ENCODE measurements at places on chromosomes 5 and 9.

DNA sequence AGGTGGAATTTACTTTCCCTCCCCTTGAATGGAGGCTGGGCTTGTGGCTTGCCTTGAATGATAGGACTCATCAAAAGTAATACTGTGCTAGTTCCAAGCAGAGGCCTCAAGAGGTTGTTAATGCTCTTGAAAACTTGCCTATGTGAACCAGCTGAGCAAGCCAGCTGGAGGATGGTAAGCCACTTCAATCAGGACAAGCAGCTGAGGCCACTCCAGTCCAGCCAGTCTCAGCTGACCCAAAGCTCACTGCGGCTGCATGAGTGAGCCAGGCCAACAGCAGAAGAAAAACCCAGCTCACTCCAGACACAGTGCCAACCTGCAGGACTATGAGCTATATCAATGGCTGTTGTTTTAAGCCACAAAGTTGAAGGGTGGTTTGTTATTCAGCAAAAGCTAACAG lies 182.8 kb downstream of the MCTP1 start:
- no peak for DNase-seq

DNA sequence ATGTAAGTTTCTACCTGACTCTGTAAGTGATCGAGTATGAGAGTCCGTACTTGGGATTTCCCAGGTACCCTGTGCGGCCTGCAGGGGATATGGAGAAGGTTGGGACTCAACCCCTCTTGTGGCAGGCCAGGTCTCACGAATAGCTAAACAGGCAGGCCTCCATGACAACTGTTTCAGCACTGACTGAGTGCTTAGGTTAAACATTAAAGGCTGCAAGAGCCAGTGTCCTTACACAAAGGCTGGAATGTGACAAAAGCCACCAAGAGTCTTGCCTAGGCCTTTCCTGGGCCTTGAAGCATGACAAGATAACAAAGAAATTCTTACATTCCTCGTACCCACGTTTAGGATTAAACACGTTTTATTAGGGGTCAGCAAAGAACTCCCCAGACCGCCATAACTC lies 58.6 kb downstream of the THBS4 start:
- DNase-seq: no peak

- no peak for DNase-seq
These were observed 33.8 kb downstream of the ITK start for GRCh38 chr5:157214415-157214814.

DNA sequence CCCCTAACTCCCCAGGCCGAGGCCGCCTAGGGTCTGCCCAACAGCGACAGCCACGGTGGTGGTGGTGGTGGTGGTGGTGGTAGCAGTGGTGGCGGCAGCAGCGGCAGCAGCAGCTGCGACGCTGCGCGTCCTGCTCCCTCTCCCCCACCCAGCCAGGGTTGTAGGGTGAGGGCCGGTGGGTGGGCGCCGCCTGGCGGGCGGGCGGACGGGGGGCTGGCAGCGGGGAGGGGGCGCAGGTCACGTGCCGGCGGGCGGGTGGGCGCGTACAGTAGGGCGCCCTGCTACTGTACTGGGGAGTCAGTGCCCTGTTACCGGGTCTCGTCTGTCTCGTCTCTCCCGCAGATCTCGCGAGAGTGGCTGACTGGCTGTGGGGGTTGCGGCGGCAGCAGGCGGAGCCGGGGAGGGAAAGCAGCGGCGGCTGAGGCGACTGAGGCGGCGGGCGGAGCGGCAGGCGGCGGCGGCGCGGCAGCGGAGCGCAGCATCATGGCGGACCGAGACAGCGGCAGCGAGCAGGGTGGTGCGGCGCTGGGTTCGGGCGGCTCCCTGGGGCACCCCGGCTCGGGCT lies at the start of gene PURA:
TSS of gene PURA (plus strand) at position 411 of the 565 bp plus-strand sequence. CDS start at position 484, 73 bp downstream.
- peak; percentile 93 for DNase-seq

DNA sequence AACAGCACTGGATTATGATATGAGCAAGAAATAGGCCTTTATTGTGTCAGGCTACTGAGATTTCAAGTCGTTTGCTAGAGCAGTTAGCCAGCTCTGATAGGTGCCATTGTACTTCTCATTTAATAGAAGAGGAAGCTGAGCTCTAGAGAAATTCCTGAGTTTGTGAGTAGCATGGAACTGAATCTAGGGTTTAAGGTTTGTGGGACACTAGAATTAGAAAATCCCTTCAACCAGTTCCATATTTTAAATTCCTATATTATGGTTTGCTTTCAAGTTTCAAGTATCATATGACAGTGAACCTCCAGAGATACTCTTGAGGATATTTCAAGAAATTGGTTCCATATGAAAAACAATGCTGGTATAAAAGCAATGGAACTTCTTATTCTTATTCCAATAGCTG lies 87.6 kb downstream of the ANKRD55 start:
- peak; percentile 20 for DNase-seq

- DNase-seq: no peak
These were observed 9.1 kb downstream of the PRDM6 start for GRCh38 chr5:123097871-123098735.

Data from Kasumi-1 (cell line).